ENCODE measurements at places on chromosomes 1 and 21.

DNA sequence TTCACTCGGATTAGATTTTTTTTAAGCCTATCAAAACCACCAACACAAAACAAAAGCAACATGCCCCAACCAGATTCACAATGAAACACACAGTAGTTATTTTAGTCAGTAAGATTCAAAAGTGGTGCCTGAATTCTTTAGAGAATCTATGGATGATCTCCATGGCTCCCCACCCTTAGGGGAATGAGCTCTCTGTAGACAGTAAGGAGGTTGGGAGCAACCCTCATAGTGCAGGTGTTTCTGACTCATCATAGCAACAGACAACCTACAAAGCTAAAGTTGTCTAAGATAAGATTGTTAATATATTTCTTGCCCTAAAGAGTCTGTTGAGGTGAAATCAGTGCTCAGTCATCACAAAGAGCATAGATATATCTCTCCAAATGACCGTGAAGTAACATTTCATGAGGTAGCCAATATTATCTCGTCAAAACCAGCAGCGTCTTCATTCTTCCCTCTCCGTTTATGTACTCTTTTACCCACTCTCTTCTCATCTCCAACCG is 78.3 kb downstream of the ADAMTS1 start:
- no peak for DNase-seq

DNA sequence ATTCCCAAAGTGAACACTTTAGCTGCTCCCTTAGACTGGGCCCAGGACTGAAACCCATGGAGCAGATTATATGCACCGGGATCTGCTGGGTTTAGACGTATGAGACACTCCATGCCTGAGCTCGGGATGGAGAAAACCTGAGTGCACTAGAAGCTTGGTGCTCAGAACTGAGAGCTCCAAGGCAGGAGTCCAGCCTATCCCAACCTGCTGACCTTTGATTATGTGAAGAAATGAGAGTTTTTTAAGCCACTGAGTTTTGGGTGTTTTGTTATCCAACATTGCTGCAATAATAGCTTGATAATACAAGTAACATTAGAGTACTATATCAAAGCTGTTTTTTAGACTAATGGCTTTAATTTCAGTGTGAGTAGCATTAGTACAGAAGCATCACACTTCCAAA is 131.5 kb upstream of the KCNK1 start:
- no peak for DNase-seq

- no peak for DNase-seq
Observed at GRCh38 chr1:23325393-23325792, 18.7 kb downstream of the HNRNPR start.

- DNase-seq = no peak
Observed at GRCh38 chr1:166882893-166883292, 6.8 kb upstream of the TADA1 start.

GRCh38 chr1:114189398-114189797 is 35.7 kb upstream of the SYT6 start:
- no peak for DNase-seq

GRCh38 chr1:12508849-12509248 is 109.2 kb downstream of the DHRS3 start:
- no peak for DNase-seq

DNA sequence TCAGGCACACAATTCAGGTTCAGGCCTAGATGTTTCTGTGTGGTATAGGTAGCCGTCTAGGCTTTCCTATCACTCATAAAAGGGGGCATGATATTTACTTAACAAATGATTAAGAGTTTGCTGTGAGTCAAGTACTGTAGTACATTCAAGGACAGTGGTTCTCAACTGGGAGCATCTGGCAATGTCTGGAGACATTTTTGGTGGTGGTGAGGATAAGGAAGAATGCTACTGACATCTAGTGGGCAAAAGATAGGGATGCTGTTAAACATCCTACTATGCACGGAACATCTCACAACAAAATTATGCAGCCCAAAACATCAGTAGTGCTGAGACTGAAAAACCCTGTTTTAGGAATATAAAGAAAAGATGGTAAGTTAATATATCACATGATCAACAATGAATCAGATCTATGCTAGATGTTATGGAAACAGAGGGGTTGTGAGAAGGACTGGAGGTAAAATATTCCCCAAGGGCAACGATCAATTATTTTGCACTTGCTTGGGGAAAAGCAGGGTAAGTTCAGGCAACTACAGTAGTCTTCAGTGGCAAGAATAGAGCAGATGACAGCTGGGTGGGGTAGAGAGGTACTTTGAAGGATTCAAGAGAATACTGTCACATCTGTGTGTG is 4.9 kb downstream of the DNTTIP2 start:
- no peak for DNase-seq
